ENCODE measurements at places on chromosomes 1 and 21.

GRCh38 chr1:64884261-64885040, 81.9 kb downstream of the JAK1 start:
- DNase-seq = no peak

DNA sequence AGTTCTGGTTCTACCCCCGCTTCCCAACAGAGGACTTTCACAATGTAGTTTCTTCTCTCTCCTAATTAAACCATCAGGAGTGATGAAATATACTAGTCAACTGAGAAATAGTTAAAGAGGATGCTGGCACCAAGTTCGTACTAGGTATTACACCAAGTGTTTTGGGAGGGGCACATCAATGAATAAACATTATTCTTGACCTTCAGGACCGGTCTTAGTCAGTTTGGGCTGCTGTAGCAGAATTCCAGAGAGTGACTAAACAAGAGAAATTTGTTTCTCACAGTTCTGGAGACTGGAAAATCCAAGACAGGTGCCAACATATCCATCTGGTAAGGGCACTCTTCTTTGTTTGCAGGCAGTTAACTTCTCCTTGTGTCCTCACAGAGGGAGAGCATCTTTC, 103.8 kb downstream of the SPATA17 start:
- DNase-seq = no peak

- no peak for DNase-seq
Observed at GRCh38 chr21:45270306-45270821, 17.3 kb downstream of the POFUT2 start.

GRCh38 chr1:234992065-234992464, 136.6 kb downstream of the TOMM20 start:
- no peak for DNase-seq

GRCh38 chr1:2103266-2103900, 53.2 kb downstream of the PRKCZ start:
- DNase-seq = no peak

- DNase-seq = no peak
Observed at GRCh38 chr1:74407902-74408301, 104.5 kb downstream of the LRRC53 start.

DNA sequence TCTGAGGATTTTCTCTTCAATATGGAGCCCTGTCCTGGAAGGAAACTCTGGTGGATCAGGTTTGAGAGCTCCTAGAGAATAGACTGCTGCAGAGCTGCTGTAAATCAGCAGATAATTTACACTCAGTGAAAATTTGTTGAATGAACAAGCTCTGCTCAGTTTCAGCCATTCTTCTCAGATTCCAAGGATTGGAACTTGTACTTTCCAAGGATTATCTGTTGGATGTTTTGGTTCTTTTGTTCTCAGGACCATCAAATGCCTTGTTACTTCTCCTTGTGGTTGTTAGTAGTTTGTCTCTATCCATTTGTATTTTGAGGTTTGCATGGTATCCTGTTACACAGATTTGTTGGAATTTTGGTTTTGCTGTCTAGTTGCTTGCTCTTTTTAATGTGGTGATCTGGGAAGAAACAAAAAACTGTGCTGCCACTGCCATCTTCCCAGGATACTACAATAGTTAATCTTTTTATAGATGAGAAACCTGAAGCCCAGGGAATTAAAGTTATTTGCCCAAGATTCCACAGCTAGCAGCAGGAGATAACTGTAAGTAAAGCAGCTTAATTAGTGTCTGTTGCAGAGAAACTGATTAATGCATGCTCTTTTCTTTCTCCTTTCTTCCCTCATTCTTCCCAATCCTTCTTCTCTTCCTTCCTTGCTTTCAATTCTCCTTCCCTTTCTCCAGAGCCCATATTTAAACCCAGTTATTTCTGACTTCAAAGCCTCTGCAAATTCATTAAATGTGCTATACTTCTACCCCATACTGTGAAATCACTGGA, 21.7 kb upstream of the KIFAP3 start:
- DNase-seq = no peak

DNA sequence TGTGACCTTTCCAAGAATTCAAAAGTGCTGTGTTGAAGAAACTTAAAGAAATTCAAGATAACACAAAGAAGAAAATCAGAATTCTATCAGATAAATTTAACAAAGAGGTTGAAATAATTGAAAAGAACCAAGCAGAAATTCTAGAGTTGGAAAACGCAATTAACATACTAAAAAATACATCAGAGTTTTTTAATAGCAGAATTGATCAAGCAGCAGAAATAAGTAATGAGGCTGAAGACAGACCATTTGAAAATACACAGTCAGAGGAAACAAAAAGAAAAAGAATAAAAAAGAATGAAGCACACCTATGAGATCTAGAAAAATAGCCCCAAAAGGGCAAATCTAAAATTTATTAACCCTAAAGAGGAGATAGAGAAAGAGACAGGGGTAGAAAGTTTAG, 218.1 kb upstream of the KAZN start:
- no peak for DNase-seq

DNA sequence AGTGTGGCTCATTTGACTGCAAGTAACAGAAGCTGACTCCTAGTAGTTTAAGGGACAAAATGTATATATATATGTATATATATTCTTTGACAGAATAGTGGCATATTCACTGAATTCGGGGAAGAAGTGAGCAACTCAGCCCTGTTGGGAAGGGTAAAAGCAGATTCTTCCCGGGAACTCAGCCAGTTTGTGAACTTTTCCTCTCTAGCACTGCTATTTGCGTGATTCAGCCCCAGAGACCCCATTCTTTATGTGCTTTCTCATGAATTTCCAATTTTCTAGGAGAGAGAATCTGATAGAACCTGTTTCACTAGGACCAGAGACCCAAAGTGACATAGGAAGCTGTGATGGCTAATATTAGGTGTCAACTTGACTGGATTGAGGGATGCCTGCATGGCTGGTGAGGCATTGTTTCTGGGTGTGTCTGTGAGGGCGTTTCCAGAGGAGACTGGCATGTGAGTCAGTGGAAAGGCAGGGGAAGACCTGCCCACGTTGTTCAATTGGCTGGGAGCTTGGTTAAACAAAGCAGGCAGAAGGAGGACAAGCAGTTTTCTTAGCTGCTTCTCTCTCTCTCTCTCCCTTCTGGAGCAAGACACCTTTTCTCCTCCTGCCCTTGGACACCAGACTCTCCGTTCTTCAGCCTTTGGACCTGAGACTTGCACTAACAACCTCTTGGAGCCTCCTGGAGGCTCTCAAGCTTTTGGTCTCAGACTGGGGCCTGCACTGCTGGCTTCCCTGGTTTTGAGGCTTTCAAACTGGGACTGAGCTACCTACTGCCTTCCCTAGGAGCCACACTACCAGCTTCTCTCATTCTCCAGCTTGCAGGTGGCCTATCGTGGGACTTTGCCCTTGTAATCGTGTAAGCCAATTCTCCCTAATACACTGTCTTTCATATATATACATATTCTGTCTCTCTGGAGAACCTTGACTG, 93.4 kb upstream of the KCNK1 start:
- no peak for DNase-seq

DNA sequence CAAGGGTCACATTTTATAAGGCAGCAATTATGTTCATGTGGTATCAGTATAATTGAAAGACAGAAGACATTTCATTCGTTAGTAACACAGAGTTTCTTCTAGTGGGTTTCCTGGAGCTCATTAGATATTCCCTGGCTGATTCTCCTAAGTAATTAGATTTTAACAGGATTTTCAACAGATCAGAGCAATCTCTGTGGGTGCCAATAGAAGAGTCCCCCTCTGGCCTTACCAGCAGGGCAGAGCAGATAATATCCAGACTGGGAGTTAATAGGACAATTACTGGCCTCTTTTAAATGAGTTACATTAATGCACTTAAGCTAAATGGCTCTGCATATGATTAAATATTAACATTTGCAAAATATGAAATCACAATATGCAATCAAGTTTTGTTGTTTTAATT, 74.2 kb upstream of the FOXD3 start:
- DNase-seq = no peak

DNA sequence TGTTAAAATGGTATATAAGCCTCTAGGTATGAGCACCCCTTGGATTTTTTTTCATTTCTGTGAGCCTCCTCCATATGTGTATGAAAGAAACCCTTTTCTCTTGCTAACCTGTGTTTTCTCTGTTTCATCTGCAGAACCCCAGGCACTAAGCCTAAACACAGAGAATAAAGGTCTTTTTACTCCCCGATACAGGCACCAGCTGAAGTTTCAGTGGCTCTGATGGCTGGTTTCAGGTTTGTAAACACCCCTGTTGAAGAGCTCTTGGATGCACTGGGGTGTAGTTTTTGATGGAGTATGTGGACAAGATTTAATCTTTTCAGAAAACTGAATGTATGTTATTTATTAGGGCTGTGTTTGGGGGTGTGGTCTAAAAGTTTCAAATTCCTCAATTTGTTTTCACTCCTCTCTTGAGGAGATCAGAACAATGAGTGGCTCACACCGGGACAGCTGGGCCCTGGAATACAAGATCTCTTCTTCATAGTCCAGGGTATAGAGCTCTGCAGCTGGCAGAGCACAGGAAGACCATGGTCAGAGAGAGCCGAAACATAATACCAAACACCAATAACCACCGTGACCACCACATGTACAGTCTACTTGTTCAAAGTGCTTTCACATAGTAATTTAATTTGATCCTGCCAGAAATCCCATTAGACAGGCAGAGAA, 50.2 kb upstream of the VTCN1 start:
- DNase-seq = no peak

GRCh38 chr1:173084292-173084691, 33.6 kb upstream of the TNFSF18 start:
- DNase-seq = no peak

GRCh38 chr1:228801068-228801467, 65.8 kb downstream of the RHOU start:
- DNase-seq = no peak

GRCh38 chr1:11138952-11139351, 39.3 kb upstream of the EXOSC10 start:
- no peak for DNase-seq

All from neural crest cell (in vitro differentiated cells).